ENCODE measurements at places on chromosomes 3 and 15.

DNA sequence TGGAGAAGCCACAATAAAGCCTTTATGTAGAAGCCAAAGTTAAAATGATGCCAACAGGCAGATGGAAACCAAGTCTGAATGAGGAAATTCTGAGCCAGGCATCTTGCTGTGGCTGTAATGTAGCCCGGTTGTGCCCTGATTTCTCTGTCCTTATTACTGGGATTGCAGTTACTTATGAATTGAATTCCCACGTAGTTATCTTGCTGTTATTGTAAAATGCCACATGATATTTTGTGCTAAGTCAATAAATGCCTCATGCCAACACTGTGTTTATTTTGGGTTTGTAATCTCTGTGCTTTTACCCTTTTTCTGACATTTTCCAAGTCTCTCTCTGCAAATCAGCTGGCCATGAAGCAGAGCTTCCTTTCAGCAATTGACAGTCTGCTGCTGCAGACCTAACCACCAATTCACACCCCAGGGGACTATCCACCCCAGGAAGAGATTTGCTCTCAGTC, 486.1 kb upstream of the GOLIM4 start:
- no peak for DNase-seq

GRCh38 chr15:69783211-69783610, 314.5 kb downstream of the TLE3 start:
- DNase-seq = no peak

DNA sequence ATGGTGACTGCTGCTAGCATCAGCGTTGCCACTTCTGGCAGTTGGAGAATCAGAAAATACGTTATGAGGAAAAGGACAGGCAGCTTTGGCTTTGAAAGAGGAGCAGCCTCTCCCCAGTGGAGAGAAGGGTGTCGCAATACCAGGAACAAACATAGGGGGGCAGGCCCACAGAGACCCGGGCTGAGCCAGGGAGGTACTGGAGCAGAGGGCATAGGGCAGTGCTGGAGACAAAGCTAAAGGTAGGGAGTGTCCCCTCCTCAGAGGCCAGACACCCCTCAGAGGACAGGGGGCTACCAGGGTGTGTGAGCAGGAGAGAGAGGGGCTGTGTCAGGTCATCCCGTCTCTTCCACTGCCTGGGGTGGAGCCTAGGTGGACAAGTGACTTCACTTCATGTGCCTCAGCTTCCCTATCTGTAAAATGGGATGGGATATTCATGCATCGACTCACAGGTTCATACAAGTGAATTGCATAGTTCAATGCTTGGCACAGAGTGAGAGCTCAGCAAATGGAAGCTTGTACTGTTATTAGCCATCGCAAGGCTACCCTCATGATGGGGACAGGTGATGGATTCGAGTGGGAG, 49.7 kb upstream of the LIMD1 start:
- DNase-seq = no peak

DNA sequence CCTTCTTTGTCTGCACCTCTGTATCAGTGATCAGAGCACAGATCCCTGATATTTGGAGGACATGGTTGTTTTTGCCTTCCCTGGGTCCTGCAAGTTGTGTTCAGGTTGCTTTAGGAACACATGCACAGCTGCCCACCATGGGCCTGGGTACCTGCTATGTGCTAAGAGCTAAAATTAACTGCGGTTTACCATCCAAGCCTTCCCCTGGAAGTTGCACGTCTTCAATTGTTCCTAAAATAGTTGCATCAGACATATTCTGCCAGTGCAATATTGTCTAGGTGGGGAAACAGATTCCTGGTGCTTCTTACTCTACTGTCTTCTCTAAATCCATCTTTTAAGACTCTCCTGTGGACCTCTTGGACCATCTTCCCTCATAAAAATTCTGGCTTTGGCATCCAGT, 80.9 kb downstream of the PDE8A start:
- DNase-seq = no peak

DNA sequence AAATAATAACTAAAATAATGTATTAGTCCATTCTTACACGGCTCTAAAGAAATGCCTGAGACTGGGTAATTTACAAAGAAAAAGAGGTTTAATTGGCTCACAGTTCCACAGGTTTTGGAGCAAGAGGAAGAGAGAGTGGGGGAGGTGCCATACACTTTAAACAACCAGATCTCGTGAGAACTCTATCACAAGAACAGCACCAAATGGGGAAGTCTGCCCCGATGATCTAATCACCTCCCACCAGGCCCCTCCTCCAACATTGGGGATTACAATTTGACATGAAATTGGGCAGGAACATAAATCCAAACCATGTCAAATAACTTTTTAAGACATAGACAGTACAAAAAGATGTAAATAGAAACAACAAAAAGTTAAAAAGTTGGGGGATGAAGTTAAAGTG, 63.2 kb downstream of the ILDR1 start:
- no peak for DNase-seq

GRCh38 chr3:190595179-190595795, 81.4 kb downstream of the IL1RAP start:
- DNase-seq = no peak

GRCh38 chr3:5136211-5136918, 14.3 kb downstream of the ARL8B start:
- DNase-seq = no peak

- no peak for DNase-seq
Observed at GRCh38 chr3:128997486-128998133, 3.5 kb upstream of the EFCC1 start.

- peak; percentile 91 for DNase-seq
Observed at GRCh38 chr3:38738630-38739395, 77.2 kb downstream of the SCN10A start.

GRCh38 chr3:46977811-46978195, 1.3 kb upstream of the CCDC12 start:
- no peak for DNase-seq

DNA sequence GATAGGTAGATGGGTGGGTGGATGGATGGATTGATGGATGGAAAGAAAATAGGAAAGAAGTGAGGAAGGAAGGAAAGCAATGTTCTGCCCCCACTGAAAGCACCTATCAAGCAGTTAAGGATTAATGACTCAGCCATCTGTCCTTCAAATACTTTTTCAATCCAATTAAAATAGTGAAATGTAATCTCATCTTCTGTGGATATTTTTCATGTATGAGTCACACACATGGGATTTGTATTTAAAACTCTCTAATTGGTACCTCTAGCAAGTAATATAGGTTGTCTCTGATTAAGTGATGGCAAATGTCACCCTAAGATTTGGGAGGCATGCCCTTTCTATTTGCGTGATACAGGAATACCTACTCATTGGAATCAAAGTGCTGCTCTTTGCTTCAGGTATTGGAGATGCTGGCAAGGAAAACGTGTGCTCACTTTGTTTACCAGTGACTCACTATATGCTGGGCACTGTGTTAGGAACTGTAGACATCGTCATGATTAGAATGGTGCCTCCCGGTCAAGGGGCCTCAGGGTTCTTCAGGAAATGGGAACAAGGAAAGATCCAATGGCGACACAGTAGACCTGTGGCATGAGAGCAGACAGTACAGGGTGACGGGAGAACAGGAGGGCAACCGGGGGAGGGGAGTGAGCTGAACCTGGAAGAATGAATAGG, 230.1 kb downstream of the CLSTN2 start:
- no peak for DNase-seq

DNA sequence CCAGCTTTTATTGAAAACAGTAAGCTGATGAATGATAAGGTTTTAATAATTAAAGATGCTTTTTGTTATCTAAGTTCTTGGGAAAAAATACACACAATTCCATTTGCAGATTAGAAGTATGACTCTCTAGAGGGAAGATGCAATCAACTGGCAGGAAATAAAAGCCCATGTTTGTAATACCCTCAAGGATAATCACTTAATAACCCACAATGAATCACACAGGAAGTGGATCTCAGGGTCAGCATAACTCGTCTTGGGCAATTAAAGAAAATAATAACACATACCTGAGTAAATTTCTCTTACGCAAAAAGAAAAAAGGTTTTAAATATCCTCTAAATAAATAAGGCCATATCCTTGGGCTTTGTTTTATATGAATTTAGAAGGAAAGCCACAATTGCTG, 9.4 kb upstream of the EID1 start:
- DNase-seq = no peak

DNA sequence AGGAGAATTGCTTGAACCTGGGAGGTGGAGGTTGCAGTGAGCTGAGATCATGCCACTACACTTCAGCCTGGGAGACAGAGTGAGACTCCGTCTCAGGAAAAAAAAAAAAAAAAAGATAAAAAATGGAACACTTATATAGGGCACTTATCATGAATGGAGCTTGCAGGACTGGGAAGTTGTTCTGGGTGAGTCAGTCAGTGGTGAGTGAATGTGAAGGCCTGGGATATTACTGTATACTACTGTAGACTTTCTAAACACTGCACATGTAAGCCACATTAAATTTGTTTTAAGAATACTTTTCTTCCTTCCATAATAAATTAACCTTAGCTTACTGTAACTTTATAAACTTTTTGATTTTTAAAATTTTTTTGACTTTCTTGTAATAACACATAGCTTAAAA, 59.8 kb downstream of the SFMBT1 start:
- no peak for DNase-seq

DNA sequence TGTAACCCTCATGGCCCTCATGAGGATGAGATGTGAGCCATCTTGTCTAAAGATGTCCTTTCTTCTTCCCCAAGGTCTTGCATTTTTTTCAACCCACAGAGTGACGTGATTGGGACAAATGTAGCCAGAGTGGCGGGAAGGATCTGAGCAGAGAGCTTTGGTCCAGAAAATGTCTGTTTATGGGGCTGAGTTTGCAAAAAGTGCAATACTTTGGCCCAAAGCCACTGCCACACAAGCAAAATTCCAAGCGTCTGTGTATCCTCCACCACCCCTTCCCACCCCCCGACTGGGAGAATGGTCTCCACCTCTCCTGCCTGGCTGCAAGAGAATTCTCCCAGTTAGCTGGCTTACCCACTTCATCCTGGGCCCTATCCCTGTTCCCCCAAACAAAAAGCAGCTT, 246.9 kb upstream of the LRIG1 start:
- no peak for DNase-seq

DNA sequence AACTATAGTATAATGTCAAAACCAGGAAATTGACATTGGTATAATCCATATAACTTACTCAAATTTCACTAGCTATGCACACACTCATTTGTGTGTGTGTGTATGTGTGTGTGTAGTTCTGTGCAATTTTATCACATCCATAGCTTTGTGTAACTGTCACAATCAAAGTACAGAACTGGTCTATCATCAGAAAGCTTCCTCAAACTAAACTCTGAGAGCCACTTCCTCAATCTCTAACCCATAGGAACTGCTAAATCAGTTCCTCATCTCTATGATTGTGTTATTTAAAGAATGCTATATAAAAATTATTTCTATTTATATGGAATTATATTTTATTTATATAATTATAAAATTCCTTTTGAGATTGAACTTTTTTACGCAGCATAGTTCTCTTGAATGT, 18.1 kb downstream of the LNP1 start:
- DNase-seq = no peak

DNA sequence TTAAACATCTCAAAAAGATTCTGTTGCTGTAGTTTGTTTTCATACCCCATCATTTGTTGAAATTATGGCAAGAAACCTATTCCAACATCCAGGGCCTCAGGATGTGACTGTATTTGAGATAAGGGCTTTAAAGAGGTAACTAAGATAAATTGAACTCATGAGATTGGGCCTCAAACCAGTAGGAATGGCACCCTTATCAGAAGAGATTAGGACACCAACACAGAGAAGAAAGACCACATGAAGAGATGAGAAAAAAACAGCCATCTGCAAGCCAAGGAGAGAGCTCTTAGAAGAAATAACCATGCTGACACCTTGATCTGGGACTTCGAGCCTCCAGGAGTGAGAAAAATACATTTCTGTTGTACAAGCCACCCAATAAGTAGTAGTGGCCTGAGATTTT, 157.7 kb downstream of the CGGBP1 start:
- no peak for DNase-seq

DNA sequence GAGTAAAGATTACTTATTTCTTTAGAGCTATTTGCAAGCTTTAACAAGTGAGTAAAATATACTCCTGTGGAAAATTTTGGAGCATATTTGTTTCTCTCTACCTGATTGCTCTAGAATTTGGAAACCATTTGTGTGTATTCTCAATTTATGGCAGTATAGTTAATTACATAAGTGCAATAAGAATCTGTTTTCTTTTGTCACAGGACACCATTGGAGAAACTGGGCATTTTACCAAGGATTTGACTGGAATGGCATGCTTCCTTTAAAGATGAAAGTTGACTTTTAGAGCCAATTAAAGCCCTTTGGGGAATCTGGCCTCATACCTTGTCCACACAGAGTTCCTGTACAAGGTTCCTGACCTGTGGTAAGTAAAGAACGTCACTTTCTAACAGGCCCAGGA, 38.4 kb downstream of the PAQR5 start:
- DNase-seq = no peak

- no peak for DNase-seq
Observed at GRCh38 chr15:56653787-56654186, 79.5 kb downstream of the ZNF280D start.

DNA sequence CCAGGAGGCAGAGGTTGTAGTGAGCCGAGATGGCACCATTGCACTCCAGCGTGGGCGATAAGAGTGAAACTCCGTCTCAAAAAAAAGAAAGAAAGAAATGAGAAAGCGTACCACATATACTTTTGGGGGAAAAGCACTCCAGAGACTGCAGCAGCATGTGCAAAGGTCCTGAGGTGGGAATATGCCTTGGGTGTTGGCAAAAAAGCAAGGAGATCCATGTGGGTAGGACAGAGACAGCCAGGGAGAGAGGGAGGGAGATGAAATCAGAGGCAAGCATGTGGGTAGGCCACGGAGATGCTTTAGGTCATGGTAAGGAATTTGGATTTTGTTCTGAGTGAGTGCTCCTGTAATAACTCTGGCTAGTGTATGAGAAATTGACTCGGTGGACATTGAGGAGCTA, 3.7 kb upstream of the SH3BP5 start:
- DNase-seq = no peak

DNA sequence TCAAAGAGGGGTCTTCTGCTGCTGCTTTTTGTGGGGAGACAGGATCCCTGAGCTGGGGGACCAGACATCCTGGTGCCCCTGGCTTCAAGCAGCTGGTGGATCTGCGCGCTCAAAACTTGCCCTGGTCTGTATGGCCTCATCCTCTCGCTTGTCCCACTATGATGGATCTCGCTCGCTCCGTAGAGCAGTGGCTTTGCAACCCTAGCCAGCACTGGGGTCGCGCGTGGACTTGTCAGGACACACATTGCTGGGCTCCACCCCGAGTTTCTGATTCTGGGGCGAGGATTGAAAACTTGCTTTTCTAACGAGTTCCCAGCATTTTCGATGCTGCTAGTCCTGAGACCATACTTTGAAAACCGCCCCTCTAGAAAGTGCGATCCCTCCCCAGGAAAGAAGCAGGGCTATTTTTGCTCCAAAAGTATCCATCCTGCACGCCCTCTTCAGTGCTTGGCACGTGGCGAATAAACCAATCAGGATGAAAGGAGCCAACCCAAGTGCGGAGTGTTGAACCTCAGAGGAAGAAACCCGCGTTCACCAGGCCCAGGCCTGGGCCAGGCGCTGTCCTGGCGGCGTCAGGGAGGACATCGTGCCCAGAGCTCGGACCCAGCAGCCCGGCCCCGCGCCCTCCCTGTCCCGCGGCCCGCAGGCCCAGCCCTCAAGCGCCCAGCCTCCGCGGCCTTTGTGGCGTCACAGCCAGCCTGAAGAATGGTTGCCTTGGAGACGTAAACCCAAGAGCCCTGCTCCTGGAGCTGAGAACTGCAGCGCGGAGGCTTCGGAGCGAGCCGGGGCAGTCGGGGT, at the start of gene CFAP100:
CFAP100 (plus strand) TSS at position 731 of the 798 bp plus-strand sequence. CDS start 1,092 bp downstream, outside the sequence.
- DNase-seq = peak; percentile 80
